AG08396 (cell line): ENCODE measurements at places on chromosomes 16 and 17.

DNA sequence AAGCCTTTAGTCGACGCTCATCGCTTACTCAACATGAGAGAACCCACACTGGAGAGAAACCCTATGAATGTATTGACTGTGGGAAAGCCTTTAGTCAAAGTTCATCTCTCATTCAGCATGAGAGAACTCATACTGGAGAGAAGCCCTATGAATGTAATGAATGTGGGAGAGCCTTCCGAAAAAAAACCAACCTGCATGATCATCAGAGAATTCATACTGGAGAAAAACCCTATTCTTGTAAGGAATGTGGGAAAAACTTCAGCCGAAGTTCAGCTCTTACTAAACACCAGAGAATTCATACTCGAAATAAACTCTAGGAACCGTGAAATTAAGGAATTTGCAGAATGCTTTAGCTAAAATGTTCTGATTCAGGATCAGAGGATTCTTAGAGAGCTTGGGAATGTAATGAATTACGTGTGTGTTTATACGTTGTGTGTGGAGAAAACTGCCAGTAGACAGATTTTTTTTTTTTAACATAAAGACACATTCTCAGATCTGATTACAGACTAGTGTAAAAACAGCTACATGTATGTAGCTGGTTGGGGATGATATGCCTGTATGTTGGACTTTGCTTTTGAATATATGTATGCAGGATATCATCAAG is 25.4 kb downstream of the ZFP90 start:
- DNase-seq = no peak

GRCh38 chr16:87230571-87230970 is 86.6 kb downstream of the C16orf95 start:
- no peak for DNase-seq

GRCh38 chr17:64384253-64385186 is 6.1 kb downstream of the PECAM1 start:
- DNase-seq = no peak

- no peak for DNase-seq
These were observed 18.0 kb downstream of the CA5A start for GRCh38 chr16:87918338-87918737.

- DNase-seq = no peak
These were observed 13.2 kb downstream of the OMG start for GRCh38 chr17:31283841-31284240.

DNA sequence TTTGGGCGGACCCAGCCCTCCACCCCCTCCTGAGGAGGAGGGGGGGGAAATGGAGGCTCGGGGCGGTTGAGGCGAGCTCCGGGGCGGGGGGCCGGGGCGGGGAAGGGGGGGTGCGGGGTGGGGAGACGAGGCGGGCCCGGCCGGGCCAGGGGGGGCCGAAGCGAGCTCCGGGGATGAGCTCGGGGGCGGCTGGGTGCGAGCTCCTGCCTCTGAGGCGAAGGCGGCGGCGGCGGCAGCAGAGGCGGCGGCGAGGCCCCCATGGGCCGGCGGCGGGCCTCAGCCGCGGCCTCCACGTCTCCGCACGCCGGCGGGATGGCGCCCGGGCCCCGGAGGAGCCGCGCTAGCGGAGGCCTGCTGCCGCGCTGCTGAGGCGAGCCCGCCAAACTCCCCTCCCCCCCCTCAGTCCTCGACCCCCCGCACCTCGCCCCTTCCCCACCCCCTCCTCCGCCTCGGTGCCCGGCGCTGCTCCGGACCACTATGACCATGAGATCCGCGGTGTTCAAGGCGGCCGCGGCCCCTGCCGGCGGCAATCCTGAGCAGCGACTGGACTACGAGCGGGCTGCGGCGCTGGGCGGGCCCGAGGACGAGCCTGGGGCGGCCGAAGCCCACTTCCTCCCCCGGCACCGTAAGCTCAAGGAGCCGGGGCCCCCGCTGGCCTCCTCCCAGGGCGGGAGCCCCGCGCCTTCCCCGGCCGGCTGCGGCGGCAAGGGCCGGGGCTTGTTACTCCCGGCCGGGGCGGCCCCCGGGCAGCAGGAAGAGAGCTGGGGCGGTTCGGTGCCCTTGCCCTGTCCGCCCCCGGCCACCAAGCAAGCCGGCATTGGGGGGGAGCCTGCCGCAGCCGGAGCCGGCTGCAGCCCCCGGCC is 596 bp downstream of the MSL1 start:
- peak; percentile 74 for DNase-seq

- no peak for DNase-seq
These were observed 78.0 kb downstream of the GNAO1 start for GRCh38 chr16:56269281-56269680.

DNA sequence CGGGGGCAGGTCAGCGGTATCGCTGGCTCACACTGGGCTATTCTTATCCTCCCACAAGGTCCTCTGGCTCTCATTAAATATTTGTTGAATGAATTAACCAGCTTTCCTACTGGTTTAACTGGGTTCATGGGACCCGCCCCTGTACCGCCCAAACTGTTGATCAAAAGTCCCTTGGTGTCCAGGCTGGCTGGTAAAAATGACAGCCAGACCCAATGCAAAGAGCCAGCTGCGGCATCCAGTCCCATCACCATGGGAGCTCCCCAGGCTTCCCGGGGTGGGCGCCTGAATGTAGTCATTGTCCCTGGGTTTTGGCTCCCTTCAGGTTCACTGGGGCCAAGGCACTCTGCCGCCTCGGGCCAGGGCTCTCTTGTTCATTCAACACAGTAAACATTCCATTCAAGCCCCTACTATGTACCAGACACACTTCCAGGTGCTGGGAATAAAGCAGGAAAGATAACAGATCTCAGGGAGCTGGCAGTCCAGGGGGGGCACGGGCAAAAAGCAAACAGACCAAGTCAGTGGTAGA is 11.7 kb upstream of the ATP2C2 start:
- no peak for DNase-seq

DNA sequence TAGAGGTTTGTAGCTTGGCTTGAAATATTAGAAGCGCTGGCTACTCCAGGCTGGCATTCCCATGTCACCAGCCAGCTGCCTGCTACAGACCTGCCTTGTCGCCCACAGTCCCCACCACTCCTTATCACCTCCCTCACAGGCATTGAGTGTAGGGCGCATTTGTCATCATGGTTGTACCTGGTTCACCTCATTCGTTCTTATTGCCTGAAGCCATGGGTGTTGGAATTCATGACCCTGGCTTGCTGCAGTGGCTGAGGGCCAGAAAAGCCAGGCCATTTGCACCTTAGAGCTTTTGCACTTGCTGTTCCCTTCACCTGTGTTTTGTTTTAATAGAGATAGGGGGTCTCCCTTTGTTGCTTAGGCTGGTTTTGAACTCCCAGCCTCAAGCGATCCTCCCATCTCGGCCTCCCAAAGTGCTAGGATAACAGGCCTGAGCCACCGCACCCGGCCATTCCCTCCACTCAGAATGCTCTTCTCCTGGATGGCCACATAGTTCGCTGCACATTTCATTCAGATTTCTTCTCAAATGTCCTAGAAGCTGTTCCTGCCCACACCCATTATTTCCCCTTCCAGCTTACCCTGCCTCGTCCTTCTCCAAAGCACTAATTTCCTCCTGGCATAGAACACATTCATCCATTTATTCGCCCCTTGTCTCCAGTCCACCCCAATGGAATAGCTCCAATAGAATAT is 97.6 kb downstream of the C16orf78 start:
- no peak for DNase-seq

- DNase-seq = peak; percentile 63
These were observed 366.4 kb upstream of the DYNLRB2 start for GRCh38 chr16:80174416-80174815.

- no peak for DNase-seq
These were observed 1.2 kb downstream of the PSMD11 start for GRCh38 chr17:32445497-32445896.
